RKO (cell line): ENCODE measurements at places on chromosomes 1 and 21.

DNA sequence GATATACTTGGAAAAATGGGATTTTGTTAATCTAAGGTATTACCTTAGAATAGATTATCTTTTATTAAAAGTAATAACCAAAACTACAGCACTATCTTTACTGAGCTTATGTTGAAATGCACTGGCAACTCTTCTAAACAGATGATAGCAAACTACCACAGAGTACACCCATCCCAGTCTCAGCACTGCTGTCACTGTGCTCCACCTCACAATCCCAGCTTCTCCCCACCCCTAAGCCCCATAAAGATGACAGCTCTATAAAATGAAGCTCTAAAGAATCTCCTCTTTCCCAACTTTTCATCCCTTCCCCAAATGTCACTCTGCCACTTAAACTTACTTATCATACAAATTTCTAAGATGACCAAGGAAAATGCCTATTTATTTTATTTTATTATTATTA lies 6.4 kb downstream of the DSTYK start:
- DNase-seq: no peak

DNA sequence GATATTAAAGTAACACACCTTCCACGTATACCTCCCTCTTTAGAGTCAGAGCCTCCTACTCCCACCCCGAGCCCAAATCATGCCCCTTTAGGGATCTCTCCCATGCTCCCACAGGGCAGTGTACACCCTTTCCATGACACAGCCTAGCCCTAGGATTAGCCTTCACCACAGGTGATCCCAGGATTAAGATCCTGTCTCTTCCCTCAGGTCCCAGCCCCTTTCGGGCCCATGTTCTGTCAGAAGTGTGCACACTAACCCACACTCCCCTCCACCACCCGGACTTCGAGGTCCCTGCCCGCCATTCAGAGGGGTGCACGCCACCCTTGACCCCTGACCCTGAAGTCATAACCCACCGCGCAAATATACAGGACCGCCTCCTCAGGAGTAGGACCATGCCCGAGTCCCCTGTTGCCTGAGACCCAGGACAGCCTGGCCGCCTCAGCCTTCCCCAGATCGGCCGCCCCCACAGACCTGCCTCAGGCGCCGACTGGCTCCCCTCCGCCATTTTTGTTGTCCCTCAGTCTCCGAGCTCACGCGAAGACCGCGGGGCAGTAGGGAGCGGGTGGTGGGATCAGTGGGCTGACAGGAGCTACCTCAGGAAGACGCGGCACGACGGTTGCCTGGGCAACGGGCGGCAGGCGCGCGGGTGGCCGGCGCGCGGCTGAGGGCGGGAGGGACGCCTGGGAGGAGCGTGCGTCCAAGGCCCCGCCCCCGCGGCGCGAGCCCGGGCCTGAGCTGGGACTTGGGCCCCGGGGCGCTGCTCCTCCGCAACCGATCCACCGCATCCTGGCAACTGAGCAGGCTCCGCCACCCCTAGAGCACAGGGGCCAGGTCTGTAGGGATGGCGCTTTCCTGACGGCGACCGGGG lies at the start of gene AGBL4:
Gene AGBL4, minus strand, starts transcription at position 663 of the 868 bp plus-strand sequence.
- peak; percentile 38 for DNase-seq

GRCh38 chr1:73181190-73181540 lies 898.8 kb upstream of the NEGR1 start:
- DNase-seq: no peak

DNA sequence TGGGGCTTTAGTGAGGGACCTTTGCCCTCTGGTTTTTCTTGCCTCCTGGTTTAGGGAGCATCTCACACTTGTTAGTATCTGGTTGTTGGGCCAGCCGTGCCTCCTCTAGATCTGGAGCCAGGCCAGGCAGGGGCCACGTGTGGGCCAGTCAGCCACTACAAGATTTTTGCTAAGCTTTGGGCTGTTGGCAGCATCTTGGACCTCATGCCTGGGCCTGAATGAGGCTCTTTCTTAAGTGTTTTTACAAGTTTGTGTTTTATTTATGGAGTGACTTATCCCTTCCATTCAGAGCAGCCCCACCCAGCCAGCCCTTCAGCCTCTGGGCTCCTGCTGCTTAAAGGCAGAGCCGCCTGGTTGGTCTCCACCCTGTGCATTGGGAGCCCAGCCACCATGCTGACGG lies 1.6 kb upstream of the SH3BGRL3 start:
- DNase-seq: no peak

GRCh38 chr1:88101041-88101440 lies 583.0 kb upstream of the PKN2 start:
- DNase-seq: no peak

- peak; percentile 7 for DNase-seq
These were observed 91.8 kb upstream of the NGF start for GRCh38 chr1:115429884-115430283.

GRCh38 chr1:198667807-198668206 lies 29.0 kb downstream of the PTPRC start:
- DNase-seq: no peak

DNA sequence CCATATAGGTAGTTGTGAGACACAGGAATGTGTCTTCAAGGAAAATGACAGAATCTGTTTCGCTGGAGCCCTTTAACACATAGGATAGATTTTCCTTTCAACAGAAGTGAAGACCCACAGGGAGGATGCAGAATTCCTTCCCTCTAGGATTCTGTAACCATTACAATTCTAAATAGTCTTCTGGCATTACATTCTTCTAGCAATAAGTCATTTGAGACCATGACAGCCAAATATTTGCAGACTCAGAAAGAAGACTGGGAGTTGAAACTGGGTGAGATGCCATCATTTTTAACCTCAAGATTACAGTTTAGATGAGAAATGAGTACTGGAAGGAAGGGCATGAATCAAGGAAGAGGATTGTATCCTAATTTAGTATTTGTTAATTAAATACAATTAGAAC lies 61.6 kb downstream of the ZBTB18 start:
- no peak for DNase-seq

DNA sequence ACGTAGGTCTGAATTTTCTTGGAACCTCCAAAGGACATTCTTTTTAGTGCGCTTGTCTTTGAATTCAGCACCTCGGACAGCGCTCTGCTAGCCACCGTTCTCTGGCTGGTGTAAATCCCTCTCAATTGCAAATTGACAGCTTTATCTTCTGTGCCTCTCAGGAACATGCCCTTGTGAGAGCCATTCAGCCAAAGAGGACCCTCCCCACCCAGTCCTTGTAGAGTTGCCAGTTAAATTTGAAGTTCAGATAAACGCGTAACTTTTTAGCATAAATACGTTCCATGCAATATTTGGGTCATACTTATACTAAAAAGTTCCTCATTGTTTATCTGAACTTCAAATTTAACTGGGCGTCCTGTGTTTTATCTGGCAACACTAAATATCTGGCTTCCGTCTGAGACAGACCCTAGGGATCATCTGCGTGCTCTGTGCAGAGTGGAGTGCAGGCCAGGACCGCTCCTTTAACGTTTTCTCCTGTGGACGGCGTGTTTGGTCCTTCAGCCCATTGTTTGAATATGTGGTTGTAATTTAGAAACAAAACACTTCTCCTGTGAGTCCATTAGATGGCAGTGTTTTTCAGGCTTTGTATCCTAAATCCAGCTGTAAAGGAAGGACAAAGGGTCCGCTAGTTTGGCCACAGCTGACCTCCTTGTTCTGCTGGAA lies 7.0 kb downstream of the KCNAB2 start:
- peak; percentile 59 for DNase-seq

- no peak for DNase-seq
These were observed 870 bp downstream of the KRTAP10-8 start for GRCh38 chr21:44612669-44613229.

DNA sequence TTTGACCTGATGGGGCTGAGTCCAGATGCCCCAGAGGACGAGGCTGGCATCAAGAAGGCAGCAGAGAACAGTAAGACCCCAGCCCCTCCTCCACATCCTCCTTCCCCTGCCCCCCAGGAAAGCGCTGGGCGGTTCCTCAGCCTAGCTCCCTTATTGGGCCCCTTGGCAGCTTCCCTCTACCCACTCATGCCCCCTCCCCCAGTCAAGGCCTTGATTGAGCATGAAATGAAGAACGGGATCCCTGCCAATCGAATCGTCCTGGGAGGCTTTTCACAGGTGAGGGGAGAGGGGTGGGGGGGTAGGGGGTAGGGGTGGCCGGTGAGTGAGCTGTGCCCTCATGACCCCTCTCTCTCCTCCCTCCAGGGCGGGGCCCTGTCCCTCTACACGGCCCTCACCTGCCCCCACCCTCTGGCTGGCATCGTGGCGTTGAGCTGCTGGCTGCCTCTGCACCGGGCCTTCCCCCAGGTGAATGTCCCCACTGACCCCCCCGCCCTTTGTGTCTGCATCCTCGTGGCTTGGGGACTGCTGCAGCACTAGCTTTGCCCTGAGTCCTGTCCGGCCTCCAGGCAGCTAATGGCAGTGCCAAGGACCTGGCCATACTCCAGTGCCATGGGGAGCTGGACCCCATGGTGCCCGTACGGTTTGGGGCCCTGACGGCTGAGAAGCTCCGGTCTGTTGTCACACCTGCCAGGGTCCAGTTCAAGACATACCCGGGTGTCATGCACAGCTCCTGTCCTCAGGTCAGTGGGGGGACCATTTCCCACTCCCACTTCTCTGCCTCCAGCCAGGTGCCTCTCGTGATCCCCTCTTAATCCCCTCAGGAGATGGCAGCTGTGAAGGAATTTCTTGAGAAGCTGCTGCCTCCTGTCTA lies 3.2 kb downstream of the LYPLA2 start:
- no peak for DNase-seq

GRCh38 chr1:183259924-183260323 lies 73.9 kb downstream of the LAMC2 start:
- no peak for DNase-seq

DNA sequence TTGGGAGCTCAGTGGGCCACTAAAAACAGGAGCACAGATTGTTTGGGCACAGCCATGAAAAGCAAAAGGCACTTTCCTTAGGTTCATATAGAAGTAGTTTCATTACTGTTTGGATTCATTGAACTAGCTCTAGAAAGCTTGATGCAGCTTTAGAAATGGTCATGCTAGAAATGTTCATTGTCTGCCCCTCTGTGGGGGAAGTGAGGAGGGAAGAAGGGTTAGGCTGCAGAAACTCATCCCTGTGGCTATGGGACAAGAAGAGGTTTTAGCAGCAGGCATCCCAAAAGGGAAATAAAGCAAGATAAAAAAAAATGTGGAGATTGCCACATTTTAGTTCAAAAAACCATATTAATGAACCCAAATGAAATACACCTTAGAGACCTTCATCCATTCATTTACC lies 359.6 kb upstream of the PTBP2 start:
- no peak for DNase-seq

GRCh38 chr1:107557095-107557494 lies 407.9 kb downstream of the VAV3 start:
- DNase-seq: no peak

- no peak for DNase-seq
These were observed 9.0 kb upstream of the IFFO2 start for GRCh38 chr1:18965206-18966173.

DNA sequence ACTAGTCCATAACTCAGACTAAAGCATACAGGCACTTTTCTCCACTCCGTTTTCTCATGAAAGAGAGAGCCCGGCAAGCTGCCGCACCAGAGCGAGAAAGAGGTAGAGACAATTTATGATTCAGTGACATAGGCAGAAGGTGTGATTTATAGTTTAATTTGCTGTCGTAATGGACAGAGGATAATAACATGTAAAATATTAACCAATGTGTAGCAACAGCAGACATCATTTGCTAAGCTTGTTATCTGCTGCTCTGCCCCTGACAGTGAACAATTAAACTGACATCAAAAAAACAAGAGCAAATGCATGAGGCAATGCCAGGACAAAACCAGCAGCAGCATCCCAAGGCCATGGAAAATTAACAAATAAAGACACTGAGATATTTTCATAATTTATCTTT lies 214.0 kb downstream of the ATG4C start:
- no peak for DNase-seq

DNA sequence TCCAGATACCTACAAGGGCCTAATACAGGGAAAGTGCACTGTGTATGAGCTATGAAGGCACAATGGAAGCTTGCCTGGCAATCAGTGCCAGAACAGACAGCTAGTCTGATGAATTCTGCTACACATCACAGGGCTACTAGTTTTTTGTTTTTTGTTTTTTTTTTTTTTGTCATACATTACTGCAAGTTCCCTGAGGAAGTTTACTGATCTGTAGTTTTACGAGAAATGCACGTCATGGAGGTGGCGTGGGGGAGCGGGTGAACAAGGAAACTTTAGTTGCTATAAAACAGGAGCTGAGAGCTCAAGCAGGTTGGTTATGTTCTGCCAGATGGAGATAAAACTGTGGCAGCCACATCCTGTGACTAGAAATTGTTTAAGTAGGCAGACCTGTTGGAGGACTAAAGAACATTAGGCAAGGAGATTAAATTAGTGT lies 17.7 kb downstream of the PTPRC start:
- no peak for DNase-seq

- DNase-seq: peak; percentile 49
These were observed 47.0 kb downstream of the AHDC1 start for GRCh38 chr1:27556781-27557595.

GRCh38 chr1:30518696-30519095 lies 204.7 kb downstream of the MATN1 start:
- DNase-seq: no peak

DNA sequence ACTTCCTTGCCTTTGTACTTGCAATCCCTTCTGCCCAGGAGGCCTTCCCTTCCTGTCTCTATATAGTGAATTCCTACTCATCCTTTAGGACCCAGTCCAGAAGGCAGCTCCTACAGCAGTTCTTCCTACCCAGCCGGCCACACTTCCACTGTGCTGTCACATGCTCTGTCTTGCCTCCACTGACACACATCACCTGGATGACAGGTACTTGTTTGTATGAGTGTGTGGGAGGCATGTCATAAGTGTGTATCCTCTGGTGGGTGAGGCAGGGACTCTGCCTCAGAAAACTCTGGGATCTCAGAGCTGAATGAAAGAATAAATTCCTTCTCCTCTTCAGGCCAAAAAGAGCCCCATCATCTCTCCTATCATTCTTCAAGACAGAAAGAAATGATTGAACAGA lies 5.1 kb upstream of the OSCP1 start:
- no peak for DNase-seq

GRCh38 chr1:228364068-228364705 lies 42.4 kb downstream of the TRIM11 start:
- no peak for DNase-seq

DNA sequence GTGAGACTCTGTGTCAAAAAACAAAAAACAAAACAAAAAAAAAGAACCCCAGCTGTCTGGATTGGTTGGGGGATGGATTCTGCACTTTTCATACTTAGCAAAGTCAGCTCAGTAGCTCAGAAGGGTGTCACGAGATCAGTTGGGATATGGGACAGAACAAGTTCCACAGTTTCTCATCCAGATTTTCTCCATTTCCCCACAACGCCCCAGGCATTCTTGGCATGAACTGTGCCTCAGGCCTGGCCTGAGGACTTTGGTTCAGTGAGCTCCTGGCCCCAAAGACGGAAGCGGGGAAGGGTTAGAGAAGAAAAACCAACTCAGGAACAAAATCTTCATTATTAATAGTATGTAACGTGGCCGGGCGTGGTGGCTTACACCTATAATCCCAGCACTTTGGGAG lies 1.9 kb downstream of the AKR7A2 start:
- no peak for DNase-seq

- DNase-seq: no peak
These were observed 55.9 kb downstream of the RAP1GAP start for GRCh38 chr1:21613072-21613867.
